Right ventricle myocardium inferior (tissue), 1 donor: ENCODE measurements at places on chromosomes 6 and 20.

DNA sequence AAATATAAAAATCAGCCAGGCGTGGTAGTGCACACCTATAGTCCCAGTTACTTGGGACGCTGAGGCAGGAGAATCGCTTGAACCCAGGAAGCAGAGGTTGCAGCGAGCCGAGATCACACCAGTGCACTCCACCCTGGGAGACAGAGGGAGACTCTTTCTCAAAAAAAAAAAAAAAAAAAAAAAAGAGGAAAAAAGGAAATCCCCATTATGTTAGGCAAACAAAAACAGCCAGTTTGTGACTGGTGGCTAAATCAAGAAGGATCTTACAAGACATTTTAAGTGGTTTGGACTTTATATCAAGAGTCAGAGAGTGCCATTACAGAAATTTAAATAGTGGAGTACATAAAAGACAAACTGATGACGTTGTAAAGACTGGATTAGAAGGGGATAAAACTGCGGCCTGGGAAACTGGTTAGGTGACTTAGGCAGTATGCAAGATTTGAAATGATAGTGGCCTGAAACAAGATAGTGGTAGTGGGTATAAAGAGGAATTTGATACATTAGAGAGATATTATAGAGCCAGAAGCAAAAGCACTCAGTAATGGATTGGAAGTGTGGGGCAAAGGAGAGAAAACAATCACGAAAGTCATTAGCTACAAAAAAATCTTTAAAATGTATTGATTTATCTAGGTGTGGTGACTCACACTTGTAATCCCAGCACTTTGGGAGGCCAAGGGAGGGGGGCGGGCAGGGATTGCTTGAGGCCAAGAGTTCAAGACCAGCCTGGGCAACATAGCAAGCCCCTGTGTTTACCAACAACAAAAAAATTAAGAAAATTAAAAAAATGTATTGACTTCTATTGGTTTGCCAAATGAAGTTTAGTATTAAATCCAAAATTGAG lies 1.7 kb upstream of the MYO6 start:
- DNase-seq, result no peak

GRCh38 chr20:51712501-51713212 lies 55.5 kb downstream of the ATP9A start:
- DNase-seq, result no peak

- no peak for DNase-seq
Measured at GRCh38 chr6:136921381-136921935, 643 bp upstream of the SLC35D3 start.

DNA sequence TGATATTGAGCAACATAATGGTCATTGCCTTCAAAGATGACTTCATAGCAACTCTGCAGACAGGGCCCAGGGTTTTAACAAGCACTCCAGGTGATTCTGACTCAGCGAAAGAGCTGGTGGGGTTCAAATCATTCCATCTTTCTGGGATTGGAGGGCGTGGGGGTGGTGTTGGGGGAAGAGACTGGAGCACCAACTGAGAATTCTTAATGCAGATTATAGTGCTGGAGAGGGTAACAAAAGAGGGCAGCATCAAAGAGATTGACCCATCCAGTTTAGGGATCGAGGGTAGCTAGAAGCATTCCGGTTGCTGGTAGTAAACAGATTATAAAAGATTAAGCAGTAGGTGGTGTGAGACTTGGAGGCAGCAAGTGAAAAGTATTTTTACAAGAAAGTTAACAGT lies 15.9 kb downstream of the PFDN4 start:
- DNase-seq, result no peak

- DNase-seq, result no peak
Measured at GRCh38 chr6:133680994-133681393, 207.9 kb upstream of the TCF21 start.

DNA sequence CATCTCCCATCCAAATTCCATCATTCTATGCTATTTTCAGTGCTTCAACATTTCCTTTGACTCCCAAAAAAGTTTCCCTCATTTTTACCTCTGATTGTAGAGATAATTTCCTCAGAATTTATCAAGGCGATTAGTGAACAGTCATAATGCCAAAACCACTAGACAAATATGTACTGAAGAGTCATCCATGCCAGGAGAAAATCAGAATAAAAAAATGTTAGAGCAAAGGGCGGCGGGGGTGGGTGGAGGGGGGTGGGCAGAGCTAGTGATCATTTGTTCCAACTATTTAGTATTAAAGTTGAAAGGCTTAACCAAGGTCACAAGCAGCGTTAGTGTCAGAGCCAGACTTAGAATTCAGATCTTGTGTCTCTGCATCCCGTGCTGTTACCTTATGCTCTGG lies 5.3 kb upstream of the ADGRF5 start:
- no peak for DNase-seq

DNA sequence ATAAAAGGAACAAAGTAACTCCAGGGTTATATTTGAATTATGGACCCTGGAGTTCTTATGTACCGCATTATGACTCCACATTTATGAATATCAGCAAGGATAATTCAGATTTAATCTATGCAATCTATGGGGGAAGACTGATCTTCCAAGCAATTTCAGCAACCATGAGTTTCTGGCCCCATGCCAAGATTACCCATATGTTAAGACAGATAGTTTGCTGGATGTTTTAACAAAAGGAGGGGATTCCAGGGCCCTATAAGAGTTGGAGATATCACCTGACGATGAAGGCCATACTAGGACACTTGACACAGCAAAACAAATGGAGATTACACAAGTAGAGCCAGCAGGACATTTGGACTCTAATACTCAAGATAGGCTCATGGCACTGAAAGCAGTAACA lies 45.9 kb upstream of the PLN start:
- no peak for DNase-seq

DNA sequence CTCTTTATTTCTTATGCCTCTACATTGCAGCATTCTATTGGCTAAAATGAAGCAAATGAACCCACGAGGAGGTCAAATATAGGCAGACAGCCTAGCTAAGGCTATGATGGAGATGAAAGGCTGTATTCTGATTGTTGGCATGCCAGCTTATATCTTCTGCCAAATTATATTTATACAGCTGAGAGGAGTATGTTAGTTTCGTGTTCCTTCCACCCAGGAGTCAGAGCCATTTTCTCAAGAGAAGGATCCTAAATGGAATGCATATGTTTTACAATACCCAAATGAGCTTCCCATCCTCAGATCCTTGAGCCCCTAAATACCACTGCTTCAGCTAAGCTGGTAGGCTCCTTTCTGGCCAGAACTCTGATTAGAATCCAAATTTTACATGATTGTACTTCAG lies 178.4 kb upstream of the HDDC2 start:
- DNase-seq, result no peak

DNA sequence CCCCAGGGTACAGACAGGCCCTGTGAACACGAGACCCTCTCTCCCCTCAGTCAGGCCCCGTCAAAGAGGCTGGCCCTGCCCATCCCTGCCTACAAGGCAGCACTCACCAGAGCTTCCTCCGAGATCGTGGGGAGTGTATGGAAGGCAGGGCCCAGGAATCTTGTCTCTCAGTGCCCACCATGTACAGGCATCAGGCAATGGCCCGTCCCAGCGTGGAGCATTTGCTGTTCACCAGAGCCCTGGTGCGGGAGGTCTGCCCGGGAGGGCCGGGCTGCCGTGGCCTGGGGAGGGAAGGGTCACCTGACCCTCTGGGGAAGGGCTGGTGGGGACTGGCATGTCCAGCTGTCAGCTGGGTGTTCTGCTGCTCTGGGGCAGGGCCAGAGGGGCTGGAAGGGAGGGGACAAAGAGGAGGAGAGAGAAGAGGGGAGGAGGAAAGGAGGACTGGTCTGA lies at the start of gene IP6K3:
Gene IP6K3, minus strand, starts transcription at position 255 of the 450 bp plus-strand sequence. CDS start 11,429 bp downstream, outside the sequence.
- DNase-seq, result peak; percentile 78

DNA sequence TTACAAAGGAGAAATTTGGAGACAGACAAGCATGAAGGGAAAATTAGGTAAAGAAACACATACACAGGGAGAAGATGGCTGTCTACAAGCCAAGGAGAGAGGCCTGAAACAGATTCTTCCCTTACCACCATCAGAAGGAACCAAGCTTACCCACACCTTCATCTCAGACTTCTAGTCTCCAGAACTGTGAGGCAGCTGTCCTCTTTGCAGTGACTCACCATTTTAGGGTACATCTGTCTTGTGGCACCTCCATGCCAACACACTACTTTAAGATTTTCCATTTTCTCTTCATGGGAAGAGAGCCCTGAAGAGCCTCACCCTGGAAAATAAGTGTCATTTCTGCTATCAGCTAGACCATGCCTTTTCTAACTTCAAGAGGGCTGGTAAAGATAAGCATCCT lies 369.3 kb downstream of the FRK start:
- DNase-seq, result no peak

DNA sequence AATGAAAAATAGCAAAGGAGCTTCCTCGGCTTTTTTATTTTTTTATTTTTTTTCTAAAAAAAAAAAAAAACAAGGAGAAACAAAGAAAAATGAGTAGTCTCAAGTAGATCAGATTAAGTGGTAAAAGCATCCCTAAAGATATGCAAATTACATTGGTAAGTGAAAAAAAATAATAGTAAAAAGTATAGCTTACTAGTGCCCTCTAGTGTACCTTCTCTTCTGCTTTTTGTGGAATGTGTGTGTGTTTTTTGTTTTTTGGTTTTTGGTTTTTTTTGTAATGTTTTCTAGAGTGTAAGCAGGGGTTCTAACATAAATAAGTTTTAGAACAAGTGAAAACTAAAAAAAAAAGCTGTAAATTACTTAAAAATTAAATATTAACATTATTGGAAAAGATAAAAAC lies 1062.0 kb downstream of the HACE1 start:
- no peak for DNase-seq
